ENCODE measurements at places on chromosomes 2 and 18.

DNA sequence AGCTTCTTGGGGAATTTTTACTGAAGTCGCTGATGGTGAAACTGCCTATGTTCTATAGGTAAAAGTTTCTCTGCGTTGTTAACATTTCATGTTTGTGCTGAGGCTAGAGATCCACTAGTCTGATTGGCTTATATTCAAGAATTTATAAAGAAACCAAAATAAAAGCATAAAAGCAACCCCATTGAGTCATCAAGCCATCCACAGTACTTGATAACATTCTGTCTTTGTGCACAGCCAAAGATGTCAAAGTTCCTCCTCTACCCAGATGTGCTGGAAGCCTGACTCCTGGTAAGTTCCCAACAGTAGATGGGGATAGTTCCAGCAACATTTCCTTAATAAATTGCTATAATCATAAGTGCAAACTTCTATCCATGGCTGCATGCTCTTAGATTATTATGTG is 107.8 kb downstream of the TANC1 start:
- no peak for DNase-seq

DNA sequence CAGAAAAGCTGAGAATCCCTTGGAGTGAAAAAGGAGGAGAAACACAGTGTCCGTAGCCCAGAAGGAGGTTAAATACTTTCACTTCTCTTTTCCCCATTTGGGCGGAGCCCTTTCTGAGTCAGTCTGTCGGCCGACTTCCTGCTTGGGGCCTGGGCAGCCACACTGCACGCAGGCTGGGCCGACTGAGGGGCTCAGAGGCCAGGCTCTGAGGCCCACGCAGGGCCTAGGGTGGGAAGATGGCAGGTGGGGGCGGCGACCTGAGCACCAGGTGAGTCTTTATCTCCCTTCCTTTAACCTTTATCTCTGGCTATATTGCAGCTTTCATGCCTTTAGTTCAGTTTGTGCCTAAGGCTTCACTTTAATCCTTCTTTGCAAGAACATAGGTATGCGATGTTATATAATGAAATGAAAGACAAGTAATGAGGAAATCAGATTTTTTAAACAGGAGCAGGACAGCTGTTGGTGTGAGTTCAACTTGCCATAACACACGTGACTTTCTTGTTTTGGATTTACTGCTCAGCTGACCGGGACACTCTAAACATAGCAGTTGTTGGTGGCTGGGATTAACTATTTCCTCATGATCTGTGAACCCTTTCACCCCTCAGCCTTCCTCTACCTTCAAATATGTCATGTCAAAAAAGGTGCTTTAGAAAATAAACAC is at the start of gene SP100:
TSS of gene SP100 (plus strand) at position 141 of the 661 bp plus-strand sequence. CDS start at position 237, 96 bp downstream.
- peak; percentile 59 for DNase-seq

- no peak for DNase-seq
Observed at GRCh38 chr2:175567435-175568061, 386.0 kb upstream of the ATP5MC3 start.

DNA sequence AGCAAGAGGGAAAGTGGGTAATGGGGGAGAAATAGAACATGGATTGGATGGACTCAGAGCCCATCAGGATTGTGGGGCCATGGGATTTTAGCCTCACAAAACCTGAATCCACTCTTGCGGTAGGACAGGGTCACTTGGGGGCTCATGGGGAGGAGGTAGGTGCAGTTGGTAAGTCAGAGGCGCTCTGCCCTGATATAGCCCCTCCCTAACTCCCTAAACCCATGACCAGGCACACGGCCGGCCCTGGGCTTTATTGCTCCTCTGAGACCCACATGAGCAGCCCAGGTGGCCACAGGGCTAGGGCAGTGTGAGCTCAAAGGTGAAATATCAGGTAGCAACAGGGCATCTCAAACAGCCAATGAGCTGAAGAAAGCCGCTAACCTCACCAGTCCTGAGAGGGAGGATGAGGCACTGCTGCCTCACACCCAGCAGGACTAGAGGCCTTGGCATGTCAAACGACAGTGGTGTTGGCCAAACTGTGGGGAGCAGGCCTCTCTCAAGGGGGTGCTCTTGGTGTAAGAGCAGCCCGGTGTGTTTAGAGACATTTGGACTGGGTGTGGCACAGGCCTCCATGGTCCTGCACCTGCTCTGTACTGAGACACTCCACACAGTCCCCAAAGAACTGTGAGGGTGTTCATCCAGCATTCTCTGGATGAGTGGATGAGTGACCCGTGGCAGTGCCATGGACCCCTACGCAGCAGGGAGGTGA is 90.8 kb upstream of the HS6ST1 start:
- DNase-seq: no peak

GRCh38 chr2:168075446-168075845 is 171.9 kb downstream of the STK39 start:
- no peak for DNase-seq

- DNase-seq: no peak
Observed at GRCh38 chr2:40394597-40394996, 57.3 kb downstream of the SLC8A1 start.

DNA sequence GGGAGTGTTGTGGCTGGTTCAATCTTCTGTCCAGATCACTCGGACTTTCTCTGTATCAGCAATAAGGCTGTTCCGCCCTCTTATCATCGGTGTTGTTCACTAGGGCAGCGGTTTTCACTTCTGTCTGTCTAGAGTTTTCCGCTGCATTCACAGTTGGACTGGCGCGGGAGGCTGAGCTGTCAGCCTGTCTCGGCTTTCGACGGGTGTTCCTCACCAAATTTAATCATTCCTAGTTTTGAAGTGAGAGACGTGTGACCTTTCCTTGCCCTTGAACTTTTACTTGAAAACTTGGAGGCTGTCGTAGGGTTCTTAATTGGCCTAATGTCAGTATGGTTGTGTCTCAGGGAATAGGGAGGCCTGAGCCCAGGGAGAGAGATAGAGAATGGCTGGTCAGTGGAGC is 108.3 kb downstream of the NFATC1 start:
- no peak for DNase-seq

- no peak for DNase-seq
Observed at GRCh38 chr18:49717617-49718016, 95.7 kb downstream of the ACAA2 start.

DNA sequence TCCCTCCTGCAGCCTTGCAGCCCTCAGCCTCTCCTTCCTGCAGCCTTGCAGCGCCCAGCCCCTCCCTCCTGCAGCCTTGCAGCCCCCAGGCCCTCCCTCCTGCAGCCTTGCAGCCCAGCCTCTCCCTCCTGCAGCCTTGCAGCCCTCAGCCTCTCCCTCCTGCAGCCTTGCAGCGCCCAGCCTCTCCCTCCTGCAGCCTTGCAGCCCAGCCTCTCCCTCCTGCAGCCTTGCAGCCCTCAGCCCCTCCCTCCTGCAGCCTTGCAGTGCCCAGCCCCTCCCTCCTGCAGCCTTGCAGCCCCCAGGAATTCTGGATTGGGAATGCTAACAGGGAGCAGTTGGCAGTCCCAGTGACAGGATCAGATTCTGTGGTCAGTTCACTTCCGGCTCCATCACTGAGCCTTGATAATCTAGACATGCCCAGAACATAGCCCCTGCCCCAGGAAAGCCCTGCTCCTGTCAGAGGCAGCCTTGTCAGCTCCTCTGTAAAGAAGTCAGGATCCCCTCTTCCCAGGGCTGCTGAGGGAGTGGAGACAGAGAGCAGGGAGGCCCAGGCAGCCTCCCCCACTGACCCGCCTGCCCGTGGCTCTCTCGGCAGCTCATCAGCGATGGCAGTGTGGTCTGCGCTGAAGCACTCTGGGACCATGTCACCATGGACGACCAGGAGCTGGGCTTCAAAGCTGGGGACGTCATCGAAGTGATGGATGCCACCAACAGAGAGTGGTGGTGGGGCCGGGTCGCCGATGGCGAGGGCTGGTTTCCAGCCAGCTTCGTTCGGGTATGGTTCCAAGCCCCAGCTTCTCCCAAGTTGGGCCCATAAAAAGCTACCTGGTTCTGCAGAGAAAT is 54.8 kb downstream of the FAM168B start:
- no peak for DNase-seq

- DNase-seq: no peak
Observed at GRCh38 chr2:96523659-96524481, 12.7 kb upstream of the ARID5A start.

- no peak for DNase-seq
Observed at GRCh38 chr18:23225503-23225902, 90.2 kb downstream of the CABLES1 start.

DNA sequence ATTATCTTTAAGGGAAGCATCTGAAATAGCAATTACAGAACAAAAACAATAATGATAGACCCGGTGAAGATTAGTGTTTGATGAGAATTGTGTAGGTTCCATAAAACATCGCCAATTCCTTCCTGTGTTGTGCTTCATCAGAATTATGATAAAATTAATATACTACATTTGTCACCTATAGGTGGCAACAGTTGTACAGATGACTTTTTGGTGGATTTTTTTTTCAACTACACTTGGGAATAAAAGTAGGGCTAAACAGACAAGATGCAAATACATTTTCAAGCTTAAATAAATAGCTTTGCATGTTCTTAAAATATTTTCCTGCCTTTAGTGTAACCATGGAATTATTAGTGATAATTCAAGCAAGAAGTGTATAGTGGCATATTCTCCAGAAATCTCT is 7.0 kb upstream of the LYPD1 start:
- DNase-seq: no peak

DNA sequence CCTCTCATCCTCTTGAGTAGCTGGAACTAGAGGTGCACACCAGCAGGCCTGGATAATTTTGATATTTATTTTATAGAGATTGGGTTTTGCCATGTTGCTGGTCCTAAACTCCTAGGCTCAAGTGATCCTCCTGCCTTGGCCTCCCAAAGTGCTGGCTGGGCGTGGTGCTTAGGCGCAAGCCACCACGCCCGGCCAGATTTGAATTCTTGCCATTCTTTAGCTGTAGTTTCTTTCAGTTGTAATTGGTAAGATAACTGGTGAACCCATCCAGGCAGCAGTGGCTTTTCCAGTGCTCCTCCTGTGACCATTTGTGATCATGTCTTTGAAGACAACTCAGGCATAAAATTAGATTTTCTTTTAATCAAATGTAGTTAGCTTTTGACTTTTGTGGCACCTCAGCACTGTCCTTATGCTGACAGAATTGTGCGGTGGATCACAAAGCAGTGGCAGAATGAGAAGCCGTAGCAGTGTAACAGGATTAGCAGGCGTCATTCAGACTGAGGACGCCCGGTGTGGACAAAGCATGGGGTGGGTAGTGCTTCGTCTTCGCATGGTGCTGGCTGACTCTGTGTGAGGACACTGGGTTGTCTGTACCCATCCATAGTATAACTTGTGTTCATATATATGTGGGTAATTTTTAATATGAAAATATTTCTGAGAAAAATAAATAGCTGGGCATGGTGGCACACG is 30.0 kb upstream of the TOGARAM2 start:
- DNase-seq: no peak

GRCh38 chr2:63015389-63015788 is 35.2 kb upstream of the OTX1 start:
- no peak for DNase-seq

GRCh38 chr2:44169155-44169898 is 652 bp downstream of the PPM1B start:
- no peak for DNase-seq

DNA sequence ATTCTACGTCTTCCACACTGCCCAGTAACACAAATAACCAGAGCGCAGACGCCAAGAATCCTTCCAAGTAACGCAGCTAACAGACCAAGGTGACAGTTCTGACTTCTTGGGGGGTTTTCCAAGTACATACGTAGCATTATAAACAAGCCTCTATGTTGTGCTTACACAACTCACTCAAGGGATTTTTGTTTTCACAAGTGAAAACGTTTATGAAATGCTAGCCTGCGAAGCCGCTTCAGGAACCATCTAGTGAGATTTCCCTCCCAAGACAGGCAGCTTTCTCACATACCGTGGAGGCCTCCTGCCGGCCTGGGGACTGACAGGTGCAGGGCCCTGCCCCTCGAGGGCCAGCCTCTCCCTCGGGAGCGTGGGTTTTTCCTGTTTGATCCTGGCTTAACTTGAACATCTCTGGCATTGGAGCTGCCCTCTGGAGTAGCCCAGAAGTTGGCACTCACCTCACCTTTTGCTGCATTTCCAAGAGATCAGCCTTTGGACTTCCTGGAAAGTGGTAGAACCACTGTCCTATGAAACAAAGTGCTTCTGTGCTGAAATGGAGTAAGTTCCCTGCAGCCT is 151.1 kb downstream of the MBP start:
- DNase-seq: no peak

DNA sequence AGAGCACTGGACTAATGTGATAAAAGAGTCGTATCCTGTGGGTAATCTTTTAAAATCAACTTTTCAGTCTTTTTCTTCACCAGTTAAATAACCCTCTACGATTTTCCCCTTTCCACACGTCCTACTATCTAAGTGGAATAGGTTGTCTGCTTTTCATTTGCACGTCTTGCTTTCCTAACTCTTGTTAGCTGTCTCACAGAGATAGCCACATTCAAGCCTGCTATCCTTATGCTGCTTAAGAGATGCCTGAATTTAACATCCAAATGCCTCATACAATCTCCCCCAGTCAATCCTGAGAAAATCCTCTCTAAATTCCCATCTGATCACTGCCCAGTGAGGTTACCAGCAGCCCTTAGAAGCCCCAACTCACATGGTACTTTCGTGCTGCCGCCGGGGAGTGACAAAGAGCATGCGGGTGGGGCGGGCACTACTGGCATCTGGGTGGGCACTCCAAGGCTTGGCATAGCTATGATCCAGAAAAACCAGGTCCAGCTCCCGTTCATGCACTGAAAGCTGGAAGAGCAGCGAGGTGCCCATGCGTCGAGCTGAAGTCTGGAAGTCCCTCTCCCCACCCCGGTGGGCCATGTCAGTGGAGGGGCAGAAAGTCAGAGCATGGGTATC is 1.5 kb downstream of the KANSL3 start:
- DNase-seq: peak; percentile 10

DNA sequence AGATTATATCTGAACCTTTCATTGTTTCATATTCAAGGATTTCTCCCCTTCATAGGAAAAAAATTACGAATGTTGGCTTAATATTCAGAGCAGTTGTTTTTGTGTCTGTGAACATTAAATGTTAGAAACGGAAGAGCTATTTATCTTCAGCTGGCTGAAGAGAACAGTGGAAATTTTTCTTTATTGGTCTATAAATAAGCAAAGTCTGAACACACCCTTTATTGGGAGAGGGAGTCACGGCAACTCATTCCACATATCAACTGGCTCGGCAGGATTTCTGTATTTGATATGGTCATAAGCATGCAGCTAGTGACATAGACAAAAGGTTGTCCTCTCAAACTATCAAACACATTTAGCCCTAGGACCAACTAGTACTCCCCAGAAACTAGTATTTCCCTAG is 468.4 kb upstream of the HNRNPA3 start:
- no peak for DNase-seq

DNA sequence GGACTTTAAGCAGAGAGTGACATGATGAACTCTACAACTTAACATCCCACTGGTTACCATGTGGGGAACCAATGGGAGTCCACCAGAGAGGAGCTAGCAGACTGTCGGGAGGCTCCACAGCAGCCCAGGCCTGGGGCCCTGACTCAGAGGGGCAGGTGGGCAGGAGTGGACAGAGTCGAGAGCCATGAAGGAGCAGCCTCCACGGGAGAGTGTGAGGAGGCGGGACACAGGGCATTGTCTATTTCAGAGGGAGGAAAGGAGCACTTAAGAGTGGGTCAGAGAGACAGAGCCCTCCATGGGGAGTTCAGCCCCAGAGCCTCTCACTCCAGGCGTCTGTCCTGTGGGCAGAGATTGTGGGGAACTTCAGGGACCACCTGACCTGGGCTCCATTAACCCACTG is 118.7 kb downstream of the CYP26B1 start:
- DNase-seq: no peak

GRCh38 chr18:76821356-76821874 is 942 bp upstream of the ZNF236 start:
- no peak for DNase-seq

GRCh38 chr2:201990069-201990468 is 43.6 kb upstream of the FZD7 start:
- DNase-seq: no peak
